Stimulated activated CD4-positive, alpha-beta T cell treated with anti-CD3 and anti-CD28 coated beads, Interleukin-1b, Interleukin-23, amount 100 ng/mL, for 1 hour (primary cell): ENCODE measurements at places on chromosomes 4 and X.

- DNase-seq, result no peak
These were observed 4.4 kb upstream of the CCDC149 start for GRCh38 chr4:24917076-24917856.

DNA sequence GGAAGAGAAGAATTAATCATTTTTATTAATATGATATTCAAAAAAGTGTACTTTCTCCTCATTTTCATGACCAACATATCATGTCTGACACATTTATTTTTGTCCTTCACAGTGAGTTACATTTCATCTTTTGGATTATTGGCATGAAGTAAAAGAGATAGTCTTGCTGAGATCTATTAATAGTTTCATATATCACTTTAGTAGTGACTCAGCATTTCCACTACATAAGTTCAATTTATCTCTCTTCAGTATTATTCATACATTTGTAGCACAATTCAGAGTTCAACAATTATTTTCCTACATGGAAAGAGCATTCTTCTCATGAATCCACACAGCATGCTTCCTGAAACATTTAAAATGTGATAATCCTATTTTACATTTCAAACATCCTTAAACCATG lies 1461.1 kb downstream of the TECRL start:
- DNase-seq, result no peak

- DNase-seq, result no peak
These were observed 339.7 kb upstream of the PCDH7 start for GRCh38 chr4:30380404-30380998.

- DNase-seq, result no peak
These were observed 582.0 kb upstream of the EPHA5 start for GRCh38 chr4:66252291-66252690.

DNA sequence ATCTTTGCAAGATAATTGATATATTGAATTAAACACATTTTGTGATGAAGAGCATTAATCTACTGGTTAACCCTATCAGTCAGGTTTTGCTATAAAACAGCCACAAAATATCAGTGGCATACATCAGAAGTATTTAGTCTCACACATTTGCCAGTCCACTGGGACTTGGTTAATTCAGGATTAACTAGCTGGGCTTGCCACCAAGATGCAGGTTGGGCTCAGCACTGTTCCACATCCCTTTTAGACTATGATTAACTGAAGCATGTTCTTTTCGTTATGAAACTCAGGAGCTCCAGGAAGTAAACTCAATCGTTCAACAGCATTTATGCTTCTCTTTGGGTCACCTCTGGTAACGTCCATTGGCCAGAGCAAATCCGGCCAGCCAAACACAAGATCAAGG lies 538.1 kb upstream of the HS3ST1 start:
- no peak for DNase-seq

DNA sequence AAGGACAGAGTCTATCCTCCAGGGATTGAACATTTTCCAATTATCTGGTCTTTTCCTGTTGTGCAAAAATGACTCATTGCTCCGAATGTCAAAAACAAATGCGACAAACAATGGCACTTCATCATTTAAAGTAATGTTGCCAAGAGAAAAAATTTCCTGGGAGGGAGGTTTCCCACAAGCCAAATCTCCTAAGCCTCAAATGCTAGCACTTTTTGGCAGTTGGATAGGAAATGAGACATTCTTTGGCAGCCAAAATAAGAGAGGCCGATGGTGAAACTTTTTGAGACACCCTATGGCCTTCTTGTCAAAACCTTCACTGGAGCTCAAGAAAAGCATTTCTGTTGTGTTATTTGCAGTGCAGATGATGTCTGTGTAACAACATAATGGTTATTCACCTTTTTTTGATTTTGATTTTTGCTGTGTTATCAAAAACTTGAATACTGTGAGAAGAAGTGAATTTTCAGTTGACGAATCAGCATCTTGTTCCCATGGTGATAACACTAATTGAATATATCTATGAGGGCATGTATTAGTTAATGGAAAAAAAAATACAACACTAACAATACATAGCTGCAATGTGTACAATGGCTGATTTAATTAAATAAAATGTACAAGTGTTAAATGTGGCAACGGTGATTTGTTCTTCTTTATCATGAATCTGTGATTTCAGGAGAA lies 333.8 kb downstream of the ANK2 start:
- no peak for DNase-seq

DNA sequence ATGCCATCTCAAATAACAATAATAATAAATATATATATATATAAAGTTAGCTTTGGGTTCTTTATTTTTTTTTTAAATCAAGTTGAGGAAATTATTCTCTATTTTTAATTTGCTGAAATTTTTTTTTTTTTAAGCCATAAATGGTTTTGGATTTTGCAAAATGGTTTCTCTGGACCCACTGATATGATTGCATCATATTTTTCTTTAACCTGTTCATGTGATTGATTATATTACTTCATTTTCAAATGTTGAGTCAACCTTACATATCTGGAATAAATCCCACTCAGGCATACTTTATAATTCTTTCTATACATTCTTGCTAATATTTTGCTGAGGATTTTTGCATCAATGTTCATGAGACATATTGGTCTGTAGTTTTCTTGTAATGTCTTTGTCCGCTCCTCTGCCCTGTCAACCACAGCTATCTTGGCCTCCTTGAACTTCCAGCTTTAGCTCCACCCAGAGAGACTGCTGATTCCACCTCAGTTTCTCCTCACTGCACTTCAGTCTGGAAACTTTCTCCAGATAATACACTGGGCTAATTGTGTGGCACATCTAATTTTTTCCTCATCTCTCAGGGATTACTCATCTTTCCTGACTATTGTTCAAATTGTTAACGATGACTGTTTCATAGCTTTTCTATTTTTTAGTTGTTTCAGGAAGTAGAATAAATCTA lies 160.9 kb upstream of the GIMD1 start:
- no peak for DNase-seq

- no peak for DNase-seq
These were observed 182.9 kb downstream of the AFAP1 start for GRCh38 chr4:7756561-7757355.

GRCh38 chrX:96578781-96579180 lies 105.9 kb upstream of the DIAPH2 start:
- no peak for DNase-seq

DNA sequence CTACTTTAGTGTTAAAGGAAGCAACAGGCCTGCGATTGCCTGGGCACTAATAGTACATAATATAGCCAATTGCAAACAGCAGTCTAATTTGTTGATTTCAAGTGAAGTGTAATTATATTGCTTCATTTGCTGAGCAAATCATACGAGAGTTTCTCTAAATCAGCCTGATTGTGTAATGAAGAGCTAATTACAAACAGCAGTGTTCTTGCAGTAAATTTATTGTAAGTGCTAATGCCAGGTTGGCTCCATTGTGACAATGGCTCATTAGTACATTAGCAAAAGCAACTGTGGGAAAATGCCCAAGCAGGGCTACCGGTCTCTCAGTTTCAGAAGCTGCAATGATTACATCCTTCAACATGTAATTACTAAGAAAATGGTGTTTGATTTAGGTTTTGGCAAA lies 591.5 kb downstream of the GALNTL6 start:
- DNase-seq, result no peak

GRCh38 chr4:71833232-71833900 lies 49.5 kb upstream of the GC start:
- no peak for DNase-seq

DNA sequence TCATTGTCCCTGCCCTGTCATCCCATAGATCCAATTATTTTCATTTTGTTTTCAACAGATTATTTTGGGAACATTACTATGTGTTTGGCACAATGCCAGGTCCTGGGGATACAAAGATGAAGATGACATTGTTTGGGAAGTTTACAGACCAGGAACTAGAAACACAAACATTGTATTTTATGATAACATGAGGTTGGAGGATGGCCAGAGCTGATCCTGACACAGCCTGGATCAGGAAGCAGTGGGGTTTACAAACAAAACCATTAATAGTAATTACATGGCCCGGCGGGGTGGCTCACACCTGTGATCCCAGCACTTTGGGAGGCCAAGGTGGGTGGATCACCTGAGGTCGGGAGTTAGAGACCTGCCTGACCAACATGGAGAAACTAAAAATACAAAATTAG lies 29.9 kb downstream of the CLRN2 start:
- DNase-seq, result no peak

DNA sequence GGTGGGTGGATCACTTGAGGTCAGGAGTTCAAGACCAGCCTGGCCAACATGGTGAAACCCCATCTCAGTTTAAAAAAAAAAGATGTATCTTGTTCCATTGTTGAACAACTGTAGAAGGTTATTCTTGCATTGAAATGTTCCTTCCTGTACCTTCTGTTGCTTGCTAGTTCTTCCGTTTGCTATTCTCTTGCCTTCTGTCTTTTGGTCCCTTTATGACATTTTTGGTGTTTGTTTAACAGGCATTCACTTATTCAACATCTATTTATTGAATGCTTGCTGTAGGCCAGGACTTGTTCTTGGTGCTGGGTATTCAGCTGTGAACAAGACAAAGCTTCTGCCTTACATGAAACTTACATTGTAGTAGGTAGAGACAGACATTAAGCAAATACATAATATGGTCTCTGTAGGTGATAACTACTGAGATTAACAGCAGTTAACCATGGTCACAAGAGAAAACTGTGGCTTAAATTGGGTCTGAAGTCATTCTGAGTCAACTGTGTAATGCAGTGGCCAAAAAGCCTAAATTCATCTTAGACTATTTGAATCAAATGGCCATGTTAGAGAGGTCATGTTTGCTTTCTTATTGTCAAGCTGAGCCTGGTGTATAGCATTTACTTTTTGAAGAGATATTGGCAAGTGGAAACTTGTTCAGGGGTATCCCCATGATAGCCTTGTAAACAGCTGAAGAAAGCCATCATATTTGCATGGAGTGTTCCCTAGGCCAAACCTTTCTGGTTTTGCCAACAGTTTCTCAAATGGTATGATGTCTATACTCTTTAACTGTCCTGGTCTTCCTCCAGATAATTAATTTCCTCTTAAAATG lies 35.6 kb downstream of the GAB1 start:
- DNase-seq, result no peak

- DNase-seq, result no peak
These were observed 137.5 kb downstream of the ZNF674 start for GRCh38 chrX:46407753-46408130.

DNA sequence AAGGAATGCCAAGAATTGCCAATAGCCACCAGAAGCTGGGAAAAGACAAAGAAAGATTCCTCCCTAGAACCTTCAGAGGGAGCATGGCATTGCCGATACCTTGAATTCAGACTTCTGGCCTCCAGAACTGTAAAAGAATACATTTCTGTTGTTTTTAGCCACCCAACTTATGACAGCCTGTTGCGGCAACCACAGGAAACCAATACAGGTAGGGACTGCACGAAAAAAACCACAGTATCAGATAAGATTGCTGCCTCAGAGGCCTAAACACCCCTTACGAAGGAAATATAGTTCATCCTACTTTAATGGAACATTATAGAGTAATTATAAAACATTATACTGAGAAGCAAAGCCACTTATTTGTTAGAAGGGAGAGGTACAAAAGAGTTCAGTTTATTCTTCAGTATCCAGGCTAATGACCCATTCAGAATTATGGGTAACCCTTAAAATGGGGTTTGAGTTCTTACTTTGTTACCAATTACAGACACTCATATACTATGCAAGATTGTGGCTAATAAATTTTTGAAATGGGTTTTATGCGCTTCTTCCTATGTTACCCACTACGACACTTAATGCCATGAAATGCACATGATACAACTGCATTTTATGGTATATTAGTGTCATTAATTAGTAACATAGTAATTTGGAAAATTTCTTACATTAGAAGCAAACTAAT lies 37.4 kb upstream of the SMIM10L2A start:
- no peak for DNase-seq

DNA sequence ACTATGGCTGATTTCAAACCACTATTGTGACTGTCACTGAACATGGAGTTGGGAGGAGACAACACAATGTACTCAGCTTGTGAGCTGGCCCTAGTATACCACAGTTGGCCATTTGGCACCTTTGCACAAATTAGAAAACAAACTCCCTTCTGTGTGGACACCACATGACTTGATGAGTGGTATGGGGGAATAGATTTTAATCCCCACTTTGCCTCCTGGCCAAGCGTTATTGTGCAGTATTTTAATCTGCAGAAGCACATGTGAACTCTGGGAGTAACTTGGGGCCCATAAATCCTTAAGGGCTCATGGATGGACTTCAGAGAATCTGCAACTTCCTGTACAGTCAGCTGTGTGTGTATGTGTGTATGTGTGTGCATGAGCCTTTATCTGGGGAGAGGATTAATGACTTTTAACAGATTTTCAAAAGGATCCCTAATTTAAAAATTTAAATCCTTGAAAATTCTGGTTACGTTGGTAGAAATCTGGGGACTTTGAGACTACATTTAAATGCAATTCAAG lies 105.0 kb upstream of the PAQR3 start:
- no peak for DNase-seq

GRCh38 chrX:151714362-151714761 lies 1.5 kb upstream of the FATE1 start:
- no peak for DNase-seq

DNA sequence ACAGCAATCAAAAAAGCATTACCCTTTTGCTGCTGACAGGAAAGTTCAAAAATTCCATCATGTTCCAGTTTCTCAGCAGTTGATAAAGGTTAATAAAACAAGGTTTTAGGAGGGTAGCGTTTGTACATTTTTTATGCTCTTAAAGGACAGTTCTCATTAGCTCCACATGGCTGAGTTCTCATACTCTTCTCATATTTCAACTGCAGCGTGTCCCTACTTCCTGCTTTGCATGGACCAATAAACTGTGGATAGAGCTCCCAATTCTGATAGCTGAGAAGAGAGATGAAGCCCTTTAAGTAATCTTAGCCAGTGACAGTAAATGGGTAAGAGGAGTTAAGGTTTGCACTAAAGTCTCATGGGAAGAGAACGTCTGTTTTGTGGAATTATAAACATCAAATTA lies 53.5 kb downstream of the SPANXA2 start:
- no peak for DNase-seq

DNA sequence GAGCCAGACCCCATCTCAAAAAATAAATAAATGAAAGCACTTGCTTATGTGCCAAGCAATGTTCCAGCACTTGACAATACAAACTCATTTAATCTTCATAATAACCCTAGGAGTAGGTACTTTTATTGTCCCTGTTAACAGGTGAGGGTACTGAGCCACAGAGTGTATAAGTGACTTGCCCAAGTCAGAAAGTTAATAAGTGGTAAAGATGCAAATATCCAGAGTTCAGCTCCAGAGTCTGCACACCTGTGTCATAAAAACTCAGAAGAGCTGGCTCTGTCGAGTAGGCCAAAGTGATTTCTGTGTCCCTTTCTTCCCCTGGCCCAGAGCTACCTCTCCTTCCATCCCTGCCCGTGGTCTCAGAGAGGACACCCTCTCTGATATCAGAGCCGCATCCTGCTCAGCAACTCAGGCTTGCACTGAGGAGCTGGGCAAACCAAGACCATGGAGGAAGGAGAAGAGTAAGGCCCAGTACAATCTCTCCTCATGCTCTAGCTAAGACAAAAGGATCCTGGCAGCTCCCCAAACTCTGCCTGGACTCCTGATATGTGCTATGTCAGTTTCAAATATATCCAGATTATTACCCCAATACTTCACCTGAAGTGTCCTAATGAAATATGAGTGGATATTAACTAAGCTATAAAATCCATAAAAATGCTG lies 136.3 kb downstream of the HS6ST2 start:
- no peak for DNase-seq
